ENCODE measurements at places on chromosomes 3 and 15. TPM values are rescaled to one million over a fixed set of nuclear protein-coding genes. Genes with fewer than 3 reads are reported as not detected.

Gene CYP1A2
- not detected for total RNA-seq

Gene LARP6
- 7.1 TPM for total RNA-seq

Gene GABRB3
- not detected for total RNA-seq

Gene SH3GL3
- not detected for total RNA-seq

Gene ZNF774
- 2.3 TPM for total RNA-seq

Gene ABHD17C
- total RNA-seq: 7.5 TPM

Gene LDHAL6B
- not detected for total RNA-seq

Gene GRAMD2A
- total RNA-seq: 0.19 TPM

Gene ACAP2
- total RNA-seq: 63.0 TPM

Gene ITPKA
- total RNA-seq: 0.16 TPM

Gene CCR8
- not detected for total RNA-seq

Gene BNIP2
- total RNA-seq: 175 TPM

Gene C3orf49
- total RNA-seq: not detected

Gene ALG1L2
- not detected for total RNA-seq

Gene IVD
- total RNA-seq: 57.6 TPM

Gene IL16
- total RNA-seq: 4.9 TPM

Gene IQCF5
- total RNA-seq: not detected

Gene CD47
- total RNA-seq: 23.5 TPM

Gene PIGZ
- 3.5 TPM for total RNA-seq

Gene NEK10
- total RNA-seq: 1.6 TPM

Gene CCDC191
- total RNA-seq: 1.3 TPM

Gene ATP13A5
- not detected for total RNA-seq

Gene MME
- 13.9 TPM for total RNA-seq

Gene P4HTM
- 18.0 TPM for total RNA-seq

Gene CD200
- 1.3 TPM for total RNA-seq

Gene NFKBIZ
- total RNA-seq: 63.2 TPM

Gene SNRPA1
- 19.9 TPM for total RNA-seq

Gene SEMA5B
- under 0.01 TPM for total RNA-seq

Gene CP
- 0.81 TPM for total RNA-seq

Gene SERINC4
- not detected for total RNA-seq

Gene BSN
- total RNA-seq: under 0.01 TPM

Gene GOLGA6L7
- total RNA-seq: not detected

Gene RSL24D1
- total RNA-seq: 55.3 TPM

Gene CPNE9
- not detected for total RNA-seq

Gene GCSAM
- not detected for total RNA-seq

Gene AADACL2
- total RNA-seq: not detected

Gene GTF2A2
- total RNA-seq: 32.2 TPM

Gene MORC1
- not detected for total RNA-seq
